Activated CD4-positive, CD25-positive, alpha-beta regulatory T cell treated with anti-CD3 and anti-CD28 coated beads, Interleukin-2, amount 50 U/mL, for 72 hours (primary cell): ENCODE measurements at places on chromosomes 13 and 19.

- DNase-seq: no peak
These were observed 60.5 kb upstream of the MEDAG start for GRCh38 chr13:30845297-30846214.

GRCh38 chr13:51318015-51318414 is 21.5 kb upstream of the SERPINE3 start:
- DNase-seq: no peak

DNA sequence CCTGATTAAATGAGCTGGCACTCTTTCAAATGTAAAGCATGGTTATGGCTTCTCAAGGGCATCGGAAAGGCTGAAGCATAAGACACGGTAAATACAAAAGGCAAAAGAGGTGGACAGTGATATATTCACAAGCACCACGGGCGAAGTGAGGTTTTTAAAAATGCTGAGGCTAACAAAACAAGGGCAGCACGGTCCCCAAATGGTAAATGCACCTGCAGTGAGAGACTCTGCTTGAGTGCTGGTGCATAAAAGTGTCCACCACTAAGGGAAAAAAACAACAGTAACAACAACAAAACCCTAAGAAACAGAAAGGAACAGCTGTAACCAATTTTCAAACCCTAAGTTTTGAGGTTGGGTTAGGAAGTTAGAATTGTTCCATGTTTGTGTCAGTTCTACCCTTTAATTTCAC is 234.9 kb downstream of the PCDH9 start:
- DNase-seq: no peak

DNA sequence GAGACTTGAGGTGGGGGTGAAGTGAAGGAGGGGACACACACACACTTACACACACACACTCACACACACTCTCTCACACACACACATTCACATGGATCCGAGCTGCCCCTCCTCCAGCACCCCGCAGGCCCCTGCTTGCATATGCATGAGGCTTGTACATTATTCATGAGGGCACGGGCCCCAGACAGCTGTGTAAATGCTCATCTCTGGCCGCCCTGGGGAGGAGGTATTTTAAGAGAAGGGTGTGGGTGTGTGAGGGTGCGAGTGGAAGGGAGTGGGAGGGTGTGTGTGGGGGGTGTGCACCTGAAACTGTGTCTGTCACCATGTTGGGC is 2.4 kb downstream of the NCAN start:
- no peak for DNase-seq

DNA sequence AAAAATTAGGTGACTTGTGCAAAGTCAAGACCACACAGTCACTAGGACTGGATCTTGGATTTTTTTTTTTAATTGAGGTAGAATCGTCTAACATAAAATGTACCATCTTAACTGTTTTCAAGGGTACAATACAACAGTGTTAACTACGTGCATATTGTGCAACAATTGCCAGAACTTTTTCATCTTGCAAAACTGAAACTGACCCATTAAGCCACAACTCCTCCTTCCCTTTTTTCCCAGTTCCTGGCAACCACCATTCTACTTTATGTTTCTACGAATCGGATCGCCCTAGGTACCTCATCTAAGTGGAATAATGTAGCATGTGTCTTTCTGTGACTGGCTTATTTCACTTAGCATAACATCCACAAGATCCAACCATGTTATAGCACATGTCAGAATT is 37.5 kb upstream of the POMP start:
- no peak for DNase-seq

DNA sequence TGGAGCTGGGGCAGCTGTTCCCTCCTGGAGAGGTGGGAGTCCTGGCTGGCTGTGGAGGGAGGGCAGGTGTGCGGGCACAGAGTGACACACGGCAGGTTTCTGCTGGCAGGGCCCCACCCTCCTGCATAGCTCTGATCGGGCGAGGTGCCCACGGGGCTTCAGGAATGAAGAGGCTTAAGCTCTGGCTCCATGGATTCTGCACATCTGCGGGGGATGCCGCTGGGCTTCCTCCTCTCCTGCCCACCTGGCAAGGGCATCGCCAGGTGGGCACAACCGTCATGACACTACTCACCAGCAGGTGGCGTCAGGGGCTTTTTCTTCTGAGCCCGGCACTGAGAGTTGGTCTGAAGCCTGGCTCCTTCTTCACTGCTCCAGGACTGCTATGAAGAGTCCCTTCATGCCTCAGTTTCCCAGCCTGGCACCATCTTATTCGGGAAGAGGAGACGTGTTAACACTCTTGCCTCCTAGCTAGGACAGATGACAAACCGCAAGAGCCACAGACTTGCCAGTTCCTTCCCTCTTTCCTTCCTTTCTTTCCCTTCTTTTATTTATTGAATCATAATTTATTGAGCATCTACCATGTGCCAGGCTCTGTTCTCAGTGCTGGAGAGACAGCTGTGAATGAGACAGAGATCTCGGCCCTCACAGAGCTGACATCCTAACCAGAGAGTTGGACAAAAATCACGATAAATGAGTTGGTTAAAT is 15.2 kb upstream of the PAK4 start:
- DNase-seq: peak; percentile 75

DNA sequence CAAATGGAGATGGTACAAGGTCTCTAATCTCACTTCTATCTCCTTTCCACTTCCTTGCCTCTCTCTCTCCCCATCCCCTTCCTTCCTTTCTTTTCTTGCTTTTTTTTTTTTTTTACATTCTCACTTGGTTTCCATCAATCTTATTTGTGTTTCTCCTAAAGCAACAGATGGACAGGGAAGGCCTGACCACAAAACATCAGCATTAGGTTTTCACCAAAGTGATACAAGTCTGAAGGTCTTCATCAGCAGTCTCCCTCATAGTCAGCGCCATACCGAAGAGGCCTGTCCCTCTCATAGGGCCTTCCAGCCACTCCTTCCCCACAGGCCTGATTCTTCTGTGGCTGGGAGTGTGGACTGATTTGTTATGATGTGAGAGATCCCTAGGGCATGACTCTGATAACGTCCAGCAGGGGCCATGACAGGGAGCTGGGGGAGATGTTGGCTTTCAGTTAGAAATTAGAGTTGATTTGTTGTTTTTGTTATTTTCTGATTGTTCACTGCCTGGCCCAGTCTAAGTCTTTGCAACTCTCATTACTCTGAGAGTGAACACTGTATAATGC is 158.7 kb downstream of the SLC7A1 start:
- no peak for DNase-seq

DNA sequence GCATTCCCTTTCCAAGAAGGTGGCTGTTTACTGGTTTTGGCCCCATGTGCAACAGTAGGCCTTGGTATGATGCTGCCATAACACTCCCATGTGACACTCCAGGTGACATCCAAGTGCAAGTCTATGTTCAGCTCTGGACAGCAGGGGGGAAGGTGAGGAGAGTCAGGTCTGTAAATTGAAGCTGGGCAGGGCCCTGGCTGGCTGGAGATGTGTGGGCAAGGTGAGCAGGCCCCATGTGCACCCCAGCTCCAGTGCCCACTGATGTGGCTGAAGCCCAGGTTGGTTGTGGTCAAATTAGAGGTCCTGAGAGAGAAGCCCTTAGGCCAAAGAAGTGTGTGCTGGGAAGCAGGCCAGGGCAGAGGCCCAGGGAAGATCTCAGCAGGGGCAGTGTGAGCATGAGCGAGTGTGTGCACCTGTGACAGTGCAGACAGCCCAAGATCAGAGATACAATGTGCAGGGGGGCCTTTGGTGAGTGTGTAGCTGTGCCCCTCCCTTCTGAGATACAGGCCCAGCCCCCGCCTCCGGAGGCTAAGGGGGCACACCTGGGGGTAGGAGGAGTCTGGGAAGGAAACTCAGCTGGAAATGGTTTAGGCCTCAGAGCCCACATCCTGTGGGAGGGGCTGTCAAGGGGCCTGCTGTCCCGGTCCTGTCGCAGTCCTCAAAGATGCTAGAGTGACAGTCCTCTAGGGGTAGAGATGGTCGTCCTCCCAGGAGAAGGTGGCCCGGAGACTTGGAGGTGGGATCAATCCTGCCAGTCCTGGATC is 18.6 kb downstream of the DEDD2 start:
- peak; percentile 55 for DNase-seq

DNA sequence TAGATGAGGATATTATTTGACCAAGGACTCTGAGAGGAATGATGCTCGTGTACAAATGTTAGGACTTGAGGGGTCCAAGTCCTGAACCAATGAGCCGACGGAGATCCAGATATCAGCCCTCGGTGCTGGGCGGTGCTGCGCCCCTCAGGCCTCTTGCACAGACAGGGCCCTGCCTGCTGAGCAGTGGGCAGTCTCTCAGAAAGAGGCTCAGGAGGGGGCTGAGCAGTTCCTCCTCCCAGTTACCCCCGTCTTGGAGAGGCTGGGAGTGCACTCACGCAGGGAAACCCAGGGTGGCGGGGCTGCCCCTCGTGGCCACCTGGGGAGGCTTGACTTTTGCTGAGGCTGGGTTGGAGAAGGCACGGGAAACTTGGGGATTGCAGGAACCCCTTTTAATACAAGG is 18.4 kb downstream of the TEX29 start:
- no peak for DNase-seq

GRCh38 chr13:47184321-47184720 is 287.5 kb upstream of the HTR2A start:
- no peak for DNase-seq

GRCh38 chr19:39401549-39402345 is 4.9 kb upstream of the ZFP36 start:
- DNase-seq: peak; percentile 80

DNA sequence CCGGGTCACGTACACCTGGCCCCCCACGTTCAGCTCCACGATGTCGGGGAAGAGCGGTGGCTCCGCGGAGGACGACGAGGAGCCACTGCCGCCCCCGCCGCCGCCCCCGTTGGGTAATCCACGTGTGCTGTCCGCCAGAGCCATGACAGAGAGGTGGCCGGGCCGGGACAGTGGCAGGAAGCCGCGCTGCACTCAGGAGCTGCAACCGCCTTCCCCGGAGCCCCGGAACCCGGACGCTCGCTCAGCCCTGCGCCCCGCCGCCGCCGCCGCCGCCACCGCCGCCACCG is 257 bp downstream of the KCTD12 start:
- DNase-seq: no peak

- peak; percentile 67 for DNase-seq
These were observed 8.1 kb downstream of the PTGIR start for GRCh38 chr19:46616631-46617322.

DNA sequence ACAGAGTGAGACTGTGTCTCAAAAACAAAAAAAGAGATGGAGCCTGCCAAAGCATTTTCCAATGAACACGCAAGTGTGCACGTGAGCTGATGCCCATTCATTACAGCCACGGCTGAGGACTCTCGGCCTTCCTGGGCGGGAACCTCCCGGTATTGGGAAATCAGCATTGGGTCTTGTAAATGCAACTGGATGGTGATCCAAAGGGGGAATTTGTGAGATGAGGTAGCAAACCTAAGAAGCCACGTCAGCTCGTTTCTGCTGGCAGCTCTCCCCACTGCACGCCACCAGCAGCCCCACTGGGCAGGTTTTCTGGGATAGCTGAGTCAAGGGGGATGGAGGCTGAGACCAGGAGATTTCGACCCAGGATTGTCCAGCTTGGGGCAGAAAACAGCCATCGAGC is 11.5 kb downstream of the C13orf46 start:
- DNase-seq: no peak

DNA sequence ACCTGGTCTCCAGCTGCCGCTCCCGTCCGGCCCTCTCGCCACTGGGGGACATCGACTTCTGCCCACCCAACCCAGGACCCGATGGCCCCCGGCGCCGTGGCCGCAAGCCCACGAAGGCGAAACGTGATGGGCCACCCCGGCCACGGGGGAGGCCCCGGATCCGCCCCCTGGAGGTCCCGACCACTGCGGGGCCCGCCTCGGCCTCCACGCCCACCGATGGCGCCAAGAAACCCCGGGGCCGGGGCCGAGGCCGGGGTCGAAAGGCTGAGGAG is 6.7 kb downstream of the PRR12 start:
- DNase-seq: no peak

DNA sequence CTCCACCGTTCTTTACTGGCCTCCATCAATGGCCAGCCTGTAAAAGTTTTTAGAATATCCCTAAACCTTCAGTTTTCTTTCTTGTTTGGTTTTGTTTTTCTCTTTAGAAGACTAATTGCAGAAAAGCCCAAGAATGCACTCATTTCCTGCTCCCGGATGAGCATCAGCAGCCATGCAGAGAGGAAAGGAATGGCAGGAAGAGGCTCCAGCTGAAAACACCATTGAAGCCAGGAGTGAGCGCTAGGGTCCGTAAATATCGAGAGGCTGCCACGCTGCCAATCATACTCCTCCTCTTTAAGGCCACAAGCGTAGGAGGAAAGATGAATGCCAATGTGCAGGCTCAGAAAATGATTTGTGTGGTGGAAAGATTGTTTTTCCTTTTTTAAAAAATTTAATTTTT is 57.4 kb upstream of the UBE2L5 start:
- no peak for DNase-seq

GRCh38 chr19:47275791-47276461 is 1.2 kb downstream of the INAFM1 start:
- no peak for DNase-seq

DNA sequence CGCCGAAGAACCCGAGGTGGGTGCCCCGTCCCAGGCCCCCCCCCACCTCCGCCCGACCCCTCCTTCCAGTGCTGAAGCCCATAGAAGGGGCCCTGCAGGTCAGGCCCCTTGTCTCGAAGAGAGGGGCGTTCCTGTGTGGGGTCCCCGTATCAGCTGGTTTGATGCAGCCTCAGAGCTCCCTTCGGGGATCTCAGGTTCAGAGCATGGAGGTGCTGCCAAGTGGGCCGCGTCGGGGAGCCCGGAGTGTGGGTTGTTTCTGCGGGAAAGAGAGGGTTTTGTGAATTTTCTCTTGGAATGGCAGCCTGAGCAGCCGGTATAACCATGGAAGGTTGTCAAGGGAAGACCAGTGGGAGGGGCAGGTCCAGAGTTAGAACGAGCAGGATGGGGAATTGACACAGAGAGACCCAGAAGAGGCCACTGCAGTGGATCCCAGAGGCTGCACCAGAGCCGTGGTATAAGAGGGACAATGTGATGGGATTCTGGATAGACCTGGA is 384 bp downstream of the TRAPPC2B start:
- no peak for DNase-seq

DNA sequence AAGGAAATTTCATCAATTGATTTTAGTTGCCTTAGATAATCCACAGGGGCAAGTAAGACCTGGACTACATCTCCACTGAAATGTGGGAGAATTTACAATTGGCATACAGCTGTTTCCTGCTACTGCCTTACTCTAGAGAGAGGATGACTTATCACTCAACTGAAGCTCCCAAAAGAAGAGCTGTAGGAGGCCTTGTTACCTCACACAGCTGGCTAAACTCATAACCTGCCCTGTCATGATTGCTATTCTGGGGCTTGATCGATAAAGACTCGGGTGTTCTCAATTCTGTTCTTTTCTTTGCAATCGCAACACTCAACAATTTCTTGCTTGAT is 1396.4 kb downstream of the EFNB2 start:
- no peak for DNase-seq

- DNase-seq: no peak
These were observed 62.1 kb downstream of the ARHGEF7 start for GRCh38 chr13:111177081-111177711.

GRCh38 chr13:45683701-45684100 is 18.4 kb upstream of the CBY2 start:
- DNase-seq: no peak

DNA sequence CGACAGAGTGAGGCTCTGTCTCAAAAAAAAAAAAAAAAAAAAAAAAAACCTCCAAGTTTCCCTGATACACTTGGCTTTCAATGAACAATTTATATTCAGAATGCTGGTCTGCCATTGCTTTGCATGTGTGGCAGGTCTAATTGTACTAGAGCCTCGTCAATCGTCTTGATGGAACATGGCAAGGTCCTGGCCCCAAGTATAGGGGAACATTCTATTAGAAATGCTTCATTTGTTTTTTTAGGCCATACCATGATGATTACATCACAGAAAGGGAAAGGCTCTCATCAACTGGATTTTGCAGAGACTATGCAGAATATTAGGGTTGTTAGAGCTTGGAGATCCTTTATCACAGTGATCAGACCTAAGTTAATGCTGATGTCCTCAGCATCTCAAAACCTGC is 28.0 kb downstream of the SPRY2 start:
- no peak for DNase-seq
